ENCODE measurements at places on chromosomes 2 and 18.

DNA sequence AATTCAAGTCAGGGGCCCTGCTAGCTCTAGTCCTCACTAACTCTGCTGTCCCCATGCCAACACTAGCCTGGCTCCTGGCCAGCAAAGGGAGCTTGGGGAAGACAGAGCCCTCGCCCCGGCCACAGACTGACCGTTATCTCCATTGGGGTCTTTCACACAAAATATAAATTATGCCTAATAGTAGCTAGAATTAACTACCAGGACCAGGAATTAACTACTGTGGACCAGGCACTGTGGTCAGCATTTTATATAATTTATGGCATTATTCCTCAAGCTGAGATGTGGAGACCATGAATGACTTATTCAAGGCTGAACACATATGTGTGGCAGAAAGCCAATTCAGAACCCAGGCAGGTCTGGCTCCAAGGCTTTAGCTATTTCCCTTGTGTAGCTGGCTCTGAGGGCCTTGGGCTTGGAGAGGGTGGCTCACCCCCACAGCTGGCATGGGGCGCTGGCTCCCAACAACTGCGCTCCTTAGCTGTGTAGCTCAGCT is 49.2 kb downstream of the CELF4 start:
- DNase-seq: no peak

DNA sequence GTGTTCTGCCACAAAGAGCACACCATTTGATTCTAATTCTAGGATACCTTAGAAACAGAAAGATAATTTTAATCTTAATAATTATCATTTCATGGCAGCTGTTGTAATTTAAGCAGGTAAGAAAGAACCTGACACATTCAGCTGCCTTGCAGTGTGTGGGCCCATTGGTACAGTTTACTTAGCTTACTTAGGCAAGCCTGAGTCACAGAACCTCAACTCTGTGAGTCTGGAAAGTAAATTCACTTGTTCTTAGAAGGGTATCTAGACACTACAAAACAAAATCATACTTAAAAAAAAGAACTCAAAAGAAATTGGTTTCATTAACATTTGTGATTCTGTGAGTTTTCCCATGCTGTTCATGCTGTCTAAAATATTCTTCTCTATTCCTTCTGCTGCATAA is 956.3 kb upstream of the SLC39A10 start:
- DNase-seq: no peak

DNA sequence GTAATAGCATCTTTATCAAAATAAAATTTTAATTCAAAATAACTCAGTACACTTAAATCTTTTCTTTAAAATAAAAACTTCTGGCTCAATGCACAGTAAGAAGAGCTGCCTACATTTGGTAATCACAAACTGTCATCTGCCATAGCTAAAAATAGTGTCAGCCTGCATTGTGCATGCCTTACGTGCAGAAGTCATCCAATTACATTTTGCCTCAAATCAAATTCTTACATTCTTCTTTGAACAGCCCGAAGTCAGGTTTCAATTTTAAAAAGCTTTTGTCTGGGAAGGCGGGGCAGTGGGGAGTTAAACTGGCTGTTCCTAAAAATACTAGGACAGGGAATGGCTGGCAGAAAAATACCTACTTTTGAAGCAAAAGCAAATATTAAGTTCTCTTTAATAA is 51.1 kb downstream of the RTN4 start:
- no peak for DNase-seq

DNA sequence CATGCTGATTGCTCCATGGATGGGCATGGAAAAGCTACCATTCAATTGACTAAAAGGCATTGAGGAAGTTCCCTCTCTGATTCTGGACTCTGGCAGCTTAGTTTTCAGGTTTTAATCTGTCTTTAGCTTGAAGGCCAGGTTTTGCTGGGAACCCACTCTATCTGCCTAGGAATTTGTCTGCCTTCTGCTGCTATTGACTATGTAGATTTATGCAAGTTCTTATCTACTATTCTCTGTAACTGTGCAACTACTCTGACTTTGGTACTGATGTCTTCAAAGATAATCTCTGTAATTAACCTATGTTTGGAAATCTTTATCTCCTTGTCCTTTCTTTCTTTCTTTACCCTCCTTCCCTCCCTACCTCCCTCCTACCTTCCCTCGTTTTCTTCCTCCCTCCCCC is 178.8 kb downstream of the DSEL start:
- DNase-seq: no peak

GRCh38 chr18:78980279-78980771 is 707 bp downstream of the SALL3 start:
- DNase-seq: no peak

DNA sequence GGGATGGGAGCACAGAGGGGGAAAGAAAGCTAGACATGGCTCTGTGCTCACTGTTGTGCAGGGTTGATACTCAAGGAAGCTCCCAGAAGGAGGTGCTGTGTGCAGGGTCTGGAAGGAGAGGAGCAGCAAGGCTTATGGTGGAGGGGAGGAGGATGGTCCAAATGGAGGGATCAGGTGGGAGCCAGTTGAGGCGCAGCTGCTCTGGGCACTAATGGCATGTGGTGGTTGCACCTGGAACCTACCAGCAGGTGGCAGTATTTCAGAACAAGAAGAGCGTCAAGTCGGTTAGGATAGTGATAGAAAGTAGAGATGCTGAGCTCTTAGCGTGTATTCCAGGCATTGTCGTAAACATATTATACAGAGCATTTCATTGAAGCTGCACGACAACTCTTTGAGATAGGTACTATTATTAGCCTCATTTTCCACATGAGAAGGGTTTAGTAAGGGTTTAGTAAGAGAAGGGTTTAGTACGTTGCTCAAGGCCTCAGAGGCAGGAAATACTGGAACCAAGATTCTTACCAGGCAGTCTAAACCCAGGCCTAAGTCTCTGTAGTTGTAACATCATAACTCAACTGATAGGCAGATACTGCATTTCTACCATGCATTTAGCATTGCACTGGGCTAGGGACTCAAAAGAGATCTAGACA is 223.7 kb downstream of the CYP26B1 start:
- DNase-seq: no peak

GRCh38 chr2:216632346-216632951 is 771 bp upstream of the IGFBP2 start:
- no peak for DNase-seq

DNA sequence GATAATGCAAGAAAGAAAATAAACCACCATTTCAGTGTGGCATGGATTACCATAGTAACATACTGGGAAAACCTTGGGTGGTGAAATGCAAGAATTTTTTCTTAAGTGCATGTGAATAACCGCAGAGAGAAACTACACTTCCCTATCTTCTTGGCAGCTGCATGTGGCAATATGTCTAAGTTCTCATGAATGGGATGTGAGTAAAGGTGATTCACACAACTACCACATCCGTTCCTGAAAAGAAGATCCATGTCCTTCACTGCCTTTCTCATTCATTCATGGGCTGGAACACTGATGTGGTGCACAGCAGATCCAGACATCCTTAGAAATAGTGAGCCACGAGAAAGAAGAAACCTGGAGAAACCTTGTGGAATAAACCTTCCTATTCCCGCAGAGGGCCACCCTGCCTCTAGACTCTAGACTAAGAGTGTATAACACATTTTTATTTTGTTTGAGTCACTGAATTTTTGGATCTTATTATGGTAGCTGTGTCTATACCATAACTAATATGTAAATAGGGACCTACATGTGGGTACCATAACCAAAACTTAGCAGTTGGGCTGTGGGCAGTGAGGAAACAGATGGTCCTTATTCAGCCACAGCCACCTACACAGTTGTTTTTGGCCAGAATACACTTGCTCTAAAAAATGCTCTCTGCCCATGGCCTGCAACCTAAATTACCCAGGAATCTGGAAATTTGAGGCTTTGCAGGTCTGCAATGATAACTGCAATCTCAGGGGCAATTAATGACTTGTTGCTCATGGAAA is 573.3 kb downstream of the LRP1B start:
- DNase-seq: no peak

GRCh38 chr2:22999951-23000350 is 385.0 kb upstream of the KLHL29 start:
- no peak for DNase-seq
